ENCODE measurements at places on chromosomes 7 and 10.
A peak's percentile ranks its signal among the peaks of the same experiment; 100 is the strongest.

GRCh38 chr7:130458257-130458656 lies 17.4 kb upstream of the CEP41 start:
- DNase-seq, result no peak

- no peak for DNase-seq
Measured at GRCh38 chr10:111233439-111233838, 156.6 kb downstream of the ADRA2A start.

DNA sequence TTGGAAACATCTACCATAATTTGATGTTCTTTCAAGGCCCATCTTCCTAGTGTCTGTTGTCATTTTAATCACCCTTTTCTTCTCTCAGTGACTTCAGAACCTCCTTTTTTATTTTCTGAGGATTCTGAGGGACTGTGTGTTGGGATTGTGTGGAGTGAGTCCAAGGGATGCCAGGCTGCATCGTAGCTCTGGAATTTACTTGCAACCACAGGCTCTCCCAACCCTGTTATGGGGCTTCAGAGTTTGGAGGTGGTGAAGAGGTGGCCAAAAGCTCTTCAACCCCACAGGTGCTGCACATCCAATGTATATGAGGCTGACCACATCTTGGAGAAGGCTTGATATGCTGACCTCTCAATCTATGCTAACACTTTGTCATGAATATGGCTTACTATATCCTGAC lies 79.5 kb upstream of the GPR141 start:
- no peak for DNase-seq

DNA sequence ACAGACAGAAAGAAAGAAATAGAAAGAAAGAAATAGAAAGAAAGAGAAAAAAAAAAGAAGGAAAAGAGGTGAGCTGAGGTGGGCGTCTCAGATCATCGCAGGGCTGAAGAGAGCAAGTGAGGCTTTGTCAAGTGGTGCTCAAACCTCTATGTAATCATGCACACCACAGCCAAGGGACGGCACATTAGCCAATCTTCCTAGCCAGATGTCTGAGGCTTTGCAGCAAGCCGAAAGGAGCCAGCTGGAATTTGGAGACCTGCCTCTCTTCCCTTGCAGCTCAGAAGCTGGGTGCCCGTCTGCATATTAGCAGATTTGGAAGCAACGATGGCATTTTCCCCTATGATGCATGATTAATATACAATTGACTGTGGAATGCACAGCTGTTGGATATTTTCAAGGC lies 52.5 kb downstream of the ADRA2A start:
- no peak for DNase-seq

DNA sequence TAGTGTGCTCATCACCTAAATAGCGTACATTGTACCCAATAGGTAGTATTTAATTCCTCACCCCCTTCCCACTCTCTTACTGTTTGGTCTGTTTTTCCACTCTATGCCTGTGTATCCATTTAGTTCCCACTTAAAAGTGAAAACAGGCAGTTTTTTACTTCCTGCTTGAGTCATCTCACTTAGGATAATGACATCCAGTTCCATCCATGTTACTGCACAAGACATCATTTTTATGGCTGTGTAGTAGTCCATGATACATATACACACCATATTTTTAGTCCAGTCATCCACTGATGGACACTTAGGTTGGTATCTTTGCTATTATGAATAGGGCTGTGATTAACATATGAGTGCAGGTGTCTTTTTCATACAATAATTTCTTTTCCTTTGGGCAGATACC lies 10.1 kb downstream of the STK17A start:
- no peak for DNase-seq

GRCh38 chr7:117186218-117187010 lies 136.4 kb downstream of the WNT2 start:
- no peak for DNase-seq

- DNase-seq, result no peak
Measured at GRCh38 chr7:98860071-98860470, 9.7 kb downstream of the TMEM130 start.

- DNase-seq, result no peak
Measured at GRCh38 chr7:91240376-91240941, 23.8 kb upstream of the FZD1 start.

DNA sequence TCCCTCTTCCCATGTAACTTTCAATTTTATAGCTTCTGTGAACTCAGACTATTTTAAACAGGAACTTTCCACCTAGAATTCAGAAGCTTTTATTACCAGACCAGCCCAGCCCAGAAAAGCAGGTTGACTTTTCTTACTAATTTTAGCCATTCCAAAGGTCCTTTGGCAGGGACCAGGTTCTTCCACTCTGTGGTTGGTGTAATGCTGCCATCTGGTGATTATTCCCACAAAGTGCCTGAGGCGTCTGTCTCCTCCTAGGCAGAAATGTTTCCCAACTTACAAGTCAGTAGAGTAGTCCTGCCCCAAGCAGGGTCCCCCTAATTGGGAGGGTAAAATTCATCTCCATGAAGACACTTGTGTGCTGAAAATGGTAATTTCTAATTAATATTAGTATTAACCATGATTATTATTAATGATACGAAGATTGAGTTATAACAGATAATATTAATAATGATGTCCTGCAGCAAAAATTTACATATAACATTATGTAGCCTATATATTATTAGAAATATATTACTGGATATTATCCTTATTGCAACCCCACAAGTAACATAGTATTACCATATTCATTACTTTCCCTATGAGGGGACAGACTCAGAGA lies 53.0 kb upstream of the PPP1R17 start:
- DNase-seq, result no peak

- DNase-seq, result peak; percentile 6
Measured at GRCh38 chr10:116766241-116766827, 24.0 kb upstream of the HSPA12A start.

DNA sequence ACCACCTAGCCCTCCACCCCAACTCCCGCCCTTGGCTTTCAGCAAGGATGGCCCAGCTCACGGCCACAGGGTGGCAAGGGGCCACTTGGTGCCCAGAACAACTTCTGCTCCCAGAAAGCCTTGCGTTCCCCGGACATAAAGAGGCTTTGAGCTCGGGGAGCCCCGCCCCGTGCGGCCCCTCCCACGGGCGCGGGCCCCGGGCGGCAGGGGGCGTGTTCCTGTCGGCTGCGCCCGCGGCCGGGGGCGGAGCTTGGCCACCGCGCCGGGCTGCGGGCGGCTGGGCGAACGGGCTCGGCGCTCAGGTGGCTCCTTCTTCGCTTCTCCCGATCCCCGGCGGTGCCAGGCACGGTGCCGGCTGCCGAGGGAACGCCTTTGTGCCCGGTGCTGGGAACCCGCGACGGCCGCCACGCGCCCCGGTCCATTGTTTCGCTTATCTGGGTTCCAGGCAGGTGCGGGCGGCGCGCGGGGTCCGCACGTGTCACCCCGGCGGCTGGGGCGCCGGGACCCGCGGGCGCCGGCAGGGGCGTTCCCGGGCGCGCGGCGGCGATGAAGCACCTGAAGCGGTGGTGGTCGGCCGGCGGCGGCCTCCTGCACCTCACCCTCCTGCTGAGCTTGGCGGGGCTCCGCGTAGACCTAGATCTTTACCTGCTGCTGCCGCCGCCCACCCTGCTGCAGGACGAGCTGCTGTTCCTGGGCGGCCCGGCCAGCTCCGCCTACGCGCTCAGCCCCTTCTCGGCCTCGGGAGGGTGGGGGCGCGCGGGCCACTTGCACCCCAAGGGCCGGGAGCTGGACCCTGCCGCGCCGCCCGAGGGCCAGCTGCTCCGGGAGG lies at the start of gene NFE2L3:
Gene NFE2L3, plus strand, starts transcription at position 246 of the 829 bp plus-strand sequence. Its CDS starts 301 bp downstream, at position 547.
- peak; percentile 91 for DNase-seq

DNA sequence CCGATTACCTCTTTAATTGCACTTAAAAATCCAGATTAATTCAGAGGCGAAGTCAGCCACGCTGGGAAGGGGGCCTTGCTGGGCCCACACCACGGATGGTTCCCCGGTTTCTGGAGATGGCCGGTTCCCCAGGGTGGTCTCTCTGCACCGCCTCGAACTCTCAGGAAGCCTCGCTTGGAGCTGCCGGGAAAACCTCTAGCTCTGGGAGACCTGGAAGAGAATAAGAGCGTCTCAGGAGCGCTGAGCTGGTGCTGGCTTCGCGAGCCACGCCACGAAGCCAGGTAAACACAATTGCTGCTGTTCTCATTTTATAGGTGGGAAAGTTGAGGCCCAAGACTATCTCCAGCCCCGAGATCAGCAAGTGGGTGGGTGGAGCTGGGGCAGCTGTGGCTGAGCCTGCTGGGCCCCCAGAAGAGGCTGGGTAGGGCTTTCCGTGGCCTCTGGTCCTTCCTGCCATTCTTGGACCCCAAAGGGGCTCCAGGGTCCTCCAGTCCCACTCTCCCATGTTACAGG lies 110.4 kb downstream of the MICALL2 start:
- no peak for DNase-seq

- no peak for DNase-seq
Measured at GRCh38 chr10:31926765-31927564, 1.7 kb downstream of the ARHGAP12 start.

DNA sequence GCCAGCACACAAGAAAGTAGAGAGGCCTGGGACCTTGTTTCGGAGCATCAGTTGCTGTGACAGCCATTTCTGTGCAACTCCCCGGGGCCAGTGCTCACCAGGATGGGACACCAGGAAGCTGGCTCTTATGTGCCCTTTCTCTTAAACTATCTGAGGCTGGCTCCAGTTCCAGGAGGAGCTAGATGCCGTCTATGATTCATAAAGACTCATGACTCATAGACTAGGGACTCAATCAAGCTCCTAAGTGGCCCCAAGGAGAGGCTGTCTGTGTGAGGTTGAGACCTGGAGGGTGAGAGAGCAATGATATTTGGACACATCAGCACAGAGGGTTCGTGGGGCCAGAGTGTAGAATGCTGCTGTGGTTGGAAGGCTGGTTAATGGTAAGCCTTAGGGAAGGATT lies 580.1 kb downstream of the CCSER2 start:
- no peak for DNase-seq

GRCh38 chr10:133390597-133391248 lies 3.2 kb upstream of the MTG1 start:
- peak; percentile 30 for DNase-seq

- no peak for DNase-seq
Measured at GRCh38 chr7:151245360-151246101, 3.0 kb downstream of the SMARCD3 start.

DNA sequence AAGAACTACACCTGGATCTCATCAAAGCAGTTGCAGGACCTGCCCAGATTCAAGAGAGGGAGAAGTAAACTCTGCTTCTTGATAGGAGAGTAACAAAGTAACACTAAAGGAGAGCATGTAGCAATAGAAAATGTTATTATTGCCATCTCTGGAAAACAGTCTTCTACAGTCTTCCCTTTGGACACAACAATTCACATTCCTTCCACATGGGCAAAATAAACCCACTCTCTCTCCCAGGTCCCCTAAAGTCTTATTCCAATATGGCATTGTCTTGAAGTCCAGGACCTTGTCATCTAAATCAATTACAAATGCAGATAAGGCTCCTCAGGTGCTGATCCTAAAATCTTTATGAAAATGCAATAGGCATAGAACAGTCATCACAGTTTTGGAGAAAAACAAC lies 10.3 kb upstream of the WNT2 start:
- no peak for DNase-seq

- no peak for DNase-seq
Measured at GRCh38 chr10:51270936-51271530, 196.7 kb downstream of the PRKG1 start.

GRCh38 chr10:78416031-78417011 lies 382.7 kb downstream of the RPS24 start:
- no peak for DNase-seq

- DNase-seq, result no peak
Measured at GRCh38 chr7:137925091-137925490, 76.8 kb downstream of the CREB3L2 start.

GRCh38 chr10:31928549-31929260 lies at the start of gene ARHGAP12:
Gene ARHGAP12 (minus strand): TSS chr10:31928831. CDS start chr10:31908855, 19,976 bp downstream.
- DNase-seq, result peak; percentile 98

DNA sequence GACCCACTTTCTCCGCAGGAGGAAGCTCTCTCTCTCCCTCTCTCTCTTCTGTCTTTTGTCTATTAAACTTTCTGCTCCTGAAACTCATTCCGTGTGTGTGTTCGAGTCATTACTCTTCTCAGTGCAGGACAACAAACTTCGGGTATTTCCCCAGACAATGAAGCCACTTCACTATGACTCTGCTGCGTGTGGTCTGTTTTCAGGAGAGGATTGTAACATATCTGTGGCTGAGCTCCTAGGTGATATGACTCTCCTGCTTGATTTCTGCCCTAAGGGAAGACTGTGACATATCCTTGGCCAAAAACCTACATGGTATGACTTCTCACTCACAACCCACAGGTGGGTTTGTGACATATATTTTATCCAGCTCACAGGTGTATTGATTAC lies 39.9 kb upstream of the ZNF107 start:
- no peak for DNase-seq

DNA sequence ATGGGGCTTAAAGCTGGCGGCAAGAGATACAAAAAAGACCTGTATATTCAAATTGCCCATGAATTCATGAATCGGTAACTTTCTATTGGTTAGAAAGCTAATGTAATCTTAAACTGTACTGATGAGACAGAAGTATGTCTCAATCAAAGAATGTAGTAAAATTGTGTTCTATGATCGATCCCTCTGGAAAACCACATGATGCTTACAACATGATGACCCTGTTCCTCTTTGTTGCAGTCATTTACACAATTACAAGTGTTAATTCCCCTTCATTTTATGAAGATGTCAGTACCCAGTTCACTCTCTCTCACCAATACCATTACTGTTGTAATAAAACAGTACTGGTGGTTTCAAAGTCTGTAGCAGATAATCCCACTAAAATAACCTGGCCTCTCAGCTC lies 10.1 kb downstream of the KIF5B start:
- no peak for DNase-seq

DNA sequence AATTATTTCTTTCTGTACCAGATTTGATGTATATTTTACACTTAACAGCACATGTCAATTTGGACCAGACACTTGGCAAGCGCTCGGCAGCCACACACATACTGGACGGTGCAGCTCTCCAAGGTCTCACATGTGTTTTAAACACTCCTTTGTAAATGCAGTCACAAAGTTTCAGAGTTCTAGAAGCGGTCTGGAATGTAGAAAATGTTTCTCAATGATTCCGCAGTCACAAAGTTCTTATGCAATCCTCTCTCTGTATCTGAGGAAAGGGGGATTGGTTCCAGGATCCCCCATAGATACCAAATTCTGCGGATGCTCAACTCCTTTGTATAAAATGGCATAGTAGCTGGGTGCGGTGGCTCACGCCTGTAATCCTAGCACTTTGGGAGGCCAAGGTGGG lies 253.0 kb upstream of the GRB10 start:
- no peak for DNase-seq

GRCh38 chr10:17365402-17365801 lies 89.0 kb downstream of the ST8SIA6 start:
- no peak for DNase-seq

- DNase-seq, result no peak
Measured at GRCh38 chr7:129203050-129203741, 14.8 kb downstream of the SMO start.

DNA sequence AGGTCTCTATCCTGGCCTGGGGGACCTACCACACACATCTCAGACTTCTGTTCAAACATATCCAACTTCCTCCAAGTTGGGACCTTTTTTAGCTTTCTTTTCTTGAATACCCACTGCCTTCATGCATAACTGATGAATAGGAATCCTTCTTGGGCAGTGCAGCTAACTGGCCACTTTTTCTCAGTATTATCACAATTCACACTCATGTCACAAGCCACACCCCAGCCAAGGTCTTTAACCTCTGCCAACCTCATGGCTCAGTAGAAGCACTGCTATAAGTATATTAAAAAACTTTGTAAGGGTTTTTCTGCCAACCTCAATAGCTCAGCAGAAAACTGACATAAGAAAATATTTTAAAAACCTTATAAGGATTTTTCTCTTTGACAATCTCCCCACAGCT lies 44.5 kb downstream of the HHEX start:
- DNase-seq, result no peak
